ENCODE measurements at places on chromosomes 4 and X.

- DNase-seq: no peak
These were observed 67.2 kb downstream of the ANK2 start for GRCh38 chr4:113116414-113117357.

DNA sequence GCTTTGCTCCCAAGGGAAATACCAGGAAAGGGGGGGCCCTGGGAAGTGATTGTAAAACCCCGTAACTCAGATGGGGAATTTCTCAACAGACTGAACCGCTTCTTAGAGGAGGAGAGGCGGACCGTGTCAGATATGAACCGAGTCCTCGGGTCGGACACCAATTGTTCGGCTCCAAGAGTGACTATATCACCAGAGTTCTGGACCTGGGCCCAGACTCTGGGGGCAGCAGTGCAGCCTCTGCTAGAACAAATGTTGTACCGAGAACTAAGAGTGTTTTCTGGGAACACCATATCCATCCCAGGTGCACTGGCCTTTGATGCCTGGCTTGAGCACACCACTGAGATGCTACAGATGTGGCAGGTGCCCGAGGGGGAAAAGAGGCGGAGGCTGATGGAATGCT lies 1.0 kb downstream of the PNMA3 start:
- DNase-seq: no peak

DNA sequence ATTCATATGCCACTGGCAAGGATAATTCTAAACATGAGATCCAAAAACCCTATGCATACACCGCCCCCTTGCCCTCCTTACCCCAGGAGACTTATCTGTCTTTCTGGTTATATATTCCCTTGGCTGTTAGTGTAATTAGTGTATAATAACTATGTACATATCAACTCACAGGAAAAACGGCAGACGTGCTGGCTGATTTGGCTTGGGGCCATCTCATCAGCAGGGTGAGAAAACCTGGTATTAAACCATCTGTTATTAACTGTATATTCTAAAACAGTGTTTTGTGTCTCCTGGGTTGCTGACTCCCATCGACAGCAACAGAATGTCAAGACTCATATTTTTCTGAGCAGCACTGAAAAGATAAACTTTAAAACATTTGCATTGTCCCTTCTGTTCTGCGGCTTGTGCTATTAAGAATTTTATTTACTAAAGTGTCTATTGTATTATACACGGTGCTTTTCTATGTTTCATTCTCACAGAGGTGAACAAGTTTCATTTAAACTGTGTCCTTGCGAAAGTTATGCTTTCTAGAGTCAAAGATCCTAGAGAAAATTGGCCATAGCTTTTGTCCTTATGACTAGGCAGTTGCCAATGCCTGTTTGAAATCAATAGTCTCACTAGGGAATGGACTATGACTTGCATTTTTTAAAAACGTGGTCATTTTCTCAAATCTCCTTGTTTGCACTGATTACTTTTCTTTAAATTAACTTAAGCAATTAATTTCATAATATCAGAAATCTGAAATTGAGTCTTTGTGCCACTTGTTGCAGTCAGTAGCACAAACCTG lies 211.5 kb upstream of the MID1 start:
- DNase-seq: no peak

DNA sequence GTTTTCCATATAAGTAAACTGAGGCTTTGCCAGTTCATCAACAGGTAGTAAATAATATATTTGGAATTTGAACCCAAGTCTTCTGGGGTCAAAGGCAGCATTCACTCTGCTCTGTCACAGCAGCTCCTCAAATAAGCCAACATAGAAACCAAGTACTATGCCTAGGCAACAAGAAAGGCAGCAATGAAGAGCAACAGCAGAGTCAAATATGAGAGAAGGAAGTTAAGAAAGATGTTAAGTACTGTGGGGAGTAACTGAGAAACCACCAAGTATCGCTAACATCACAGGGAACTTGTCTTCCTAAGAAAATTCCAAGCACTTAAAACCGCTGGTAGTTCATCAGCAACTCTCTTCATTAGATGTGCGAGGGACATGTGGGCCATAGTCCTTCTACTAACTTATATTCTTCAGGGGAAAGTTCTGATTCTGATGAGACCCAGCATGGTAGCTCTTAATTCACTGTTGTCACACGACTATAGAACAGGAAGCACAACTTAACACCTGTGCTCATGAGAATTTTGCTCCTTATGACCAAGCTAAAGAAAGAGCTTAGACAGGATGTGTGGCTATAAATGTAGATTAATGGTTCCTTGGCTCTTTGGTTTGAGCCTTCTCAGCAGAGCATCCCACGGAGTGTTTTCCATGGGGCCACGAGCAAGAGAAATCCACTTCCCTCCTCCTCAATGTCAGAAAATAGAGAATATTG lies 107.8 kb downstream of the AR start:
- DNase-seq: no peak

DNA sequence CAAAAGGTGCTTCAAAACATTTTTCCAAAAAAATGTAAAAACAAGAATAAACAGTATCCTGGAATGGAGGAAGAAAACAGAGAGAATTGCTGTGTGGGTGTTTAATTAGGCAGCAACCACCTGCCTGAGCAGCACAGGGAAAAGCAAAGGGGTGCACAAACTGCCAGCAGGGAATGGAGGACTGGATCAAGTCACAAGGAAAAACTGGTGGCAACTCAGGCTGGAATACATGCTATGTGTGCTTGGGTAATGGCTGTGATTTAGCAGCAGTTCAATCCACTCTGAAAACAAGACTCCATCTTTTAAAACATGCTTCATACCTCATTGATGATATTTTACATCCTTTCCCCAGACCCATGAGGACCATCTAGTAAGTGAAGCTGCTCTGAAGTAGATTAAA lies 179.5 kb downstream of the HS6ST2 start:
- DNase-seq: no peak

DNA sequence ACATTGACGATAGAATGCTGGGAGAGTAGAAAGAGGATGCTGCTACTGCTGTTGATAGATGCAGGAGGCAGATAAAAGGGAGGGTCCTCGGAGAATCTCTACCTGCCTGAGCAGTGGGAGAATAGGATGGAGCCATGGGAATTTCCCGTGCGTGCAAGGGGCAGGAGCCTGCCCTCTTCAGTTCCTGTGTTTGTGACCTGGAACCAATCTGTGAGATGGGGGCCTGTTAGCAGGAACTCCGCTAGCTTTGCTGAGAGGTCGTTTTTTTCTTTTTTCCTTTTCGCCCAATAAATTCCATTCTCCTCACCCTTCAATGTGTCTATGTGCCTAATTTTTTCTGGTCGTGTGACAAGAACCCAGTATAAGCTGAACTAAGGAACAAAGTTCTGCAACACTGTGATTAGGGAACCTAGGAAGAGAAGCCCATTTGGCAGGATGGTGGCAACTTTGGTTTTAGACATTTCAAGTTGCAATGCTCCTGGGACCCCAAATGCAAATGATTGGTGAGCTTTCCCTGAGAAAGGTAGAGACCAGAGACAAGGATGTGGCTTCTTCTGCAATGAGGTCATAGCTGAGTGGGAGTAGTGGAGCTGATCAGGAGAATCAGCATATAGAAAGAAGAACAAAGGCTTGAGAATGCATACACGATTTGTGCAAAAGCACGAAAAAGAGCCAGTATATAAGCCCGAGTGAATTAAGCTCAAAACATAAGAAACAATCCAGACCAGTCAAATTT lies 23.9 kb downstream of the SLC39A8 start:
- no peak for DNase-seq

DNA sequence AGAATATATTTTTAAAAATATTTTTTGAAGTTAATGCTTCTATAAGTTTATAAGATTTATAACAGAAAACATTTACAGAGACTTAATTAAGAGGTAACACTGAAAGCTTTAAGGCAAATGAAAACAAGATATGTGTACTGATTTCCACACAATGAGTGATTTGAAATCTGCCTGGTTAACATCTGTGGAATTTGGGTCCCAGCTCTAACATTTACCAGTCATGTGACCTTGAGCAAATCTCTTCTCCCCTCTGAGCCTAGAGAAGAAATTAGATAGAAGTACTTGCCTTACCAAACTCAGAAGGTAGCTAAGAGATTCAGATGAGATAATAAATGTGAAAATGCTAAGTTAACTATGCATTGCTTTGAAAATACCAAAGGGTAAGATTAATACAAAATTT lies 458.8 kb upstream of the LCORL start:
- DNase-seq: no peak

DNA sequence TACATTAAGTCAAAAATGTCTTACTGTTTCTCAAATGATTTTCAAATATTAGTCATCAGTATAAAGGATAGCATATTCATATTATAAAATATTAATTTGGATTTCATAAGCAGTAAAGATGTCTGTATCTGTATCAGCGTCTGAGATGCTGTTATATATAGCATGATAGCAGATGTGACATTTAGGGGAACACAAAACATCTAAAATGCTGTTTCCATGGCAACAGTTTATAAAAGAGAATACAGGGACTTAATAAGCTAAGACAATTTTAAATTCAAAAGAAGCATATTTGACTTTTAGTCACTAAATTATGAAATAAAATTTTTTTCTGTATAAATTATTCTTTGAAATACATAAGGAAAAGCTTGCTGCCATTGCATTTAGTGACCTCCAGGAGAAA lies 432.2 kb downstream of the PDGFC start:
- DNase-seq: no peak

- DNase-seq: no peak
These were observed 232.1 kb downstream of the CPE start for GRCh38 chr4:165610679-165611437.

Data from activated CD4-positive, alpha-beta T cell treated with anti-CD3 and anti-CD28 coated beads for 4 hours (primary cell).